CD4-positive, alpha-beta T cell treated with Interleukin-12 subunit alpha and Interleukin-12 subunit beta, for 1 hour (primary cell): ENCODE measurements at places on chromosomes 13 and 19.

GRCh38 chr19:21482863-21483276, 22.5 kb upstream of the ZNF429 start:
- DNase-seq: peak; percentile 80

GRCh38 chr13:97387485-97387839, 46.5 kb upstream of the RAP2A start:
- no peak for DNase-seq

DNA sequence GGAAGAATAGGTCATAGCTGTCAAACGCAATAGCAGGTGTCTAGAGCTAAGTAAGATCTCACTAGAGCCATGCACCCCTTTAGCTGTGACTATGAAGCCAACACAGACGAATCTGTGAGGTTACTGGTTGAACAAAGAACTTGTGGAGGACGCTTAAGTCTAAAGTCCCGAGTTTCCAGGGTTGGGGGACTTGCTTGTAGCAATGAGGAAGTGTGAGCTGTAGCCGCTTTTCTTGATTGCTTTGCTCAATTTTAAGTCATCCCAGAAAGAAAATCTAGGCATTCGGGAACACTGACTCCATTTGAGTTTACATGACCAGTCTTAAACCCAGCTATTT, 1.6 kb downstream of the GPC5 start:
- no peak for DNase-seq

DNA sequence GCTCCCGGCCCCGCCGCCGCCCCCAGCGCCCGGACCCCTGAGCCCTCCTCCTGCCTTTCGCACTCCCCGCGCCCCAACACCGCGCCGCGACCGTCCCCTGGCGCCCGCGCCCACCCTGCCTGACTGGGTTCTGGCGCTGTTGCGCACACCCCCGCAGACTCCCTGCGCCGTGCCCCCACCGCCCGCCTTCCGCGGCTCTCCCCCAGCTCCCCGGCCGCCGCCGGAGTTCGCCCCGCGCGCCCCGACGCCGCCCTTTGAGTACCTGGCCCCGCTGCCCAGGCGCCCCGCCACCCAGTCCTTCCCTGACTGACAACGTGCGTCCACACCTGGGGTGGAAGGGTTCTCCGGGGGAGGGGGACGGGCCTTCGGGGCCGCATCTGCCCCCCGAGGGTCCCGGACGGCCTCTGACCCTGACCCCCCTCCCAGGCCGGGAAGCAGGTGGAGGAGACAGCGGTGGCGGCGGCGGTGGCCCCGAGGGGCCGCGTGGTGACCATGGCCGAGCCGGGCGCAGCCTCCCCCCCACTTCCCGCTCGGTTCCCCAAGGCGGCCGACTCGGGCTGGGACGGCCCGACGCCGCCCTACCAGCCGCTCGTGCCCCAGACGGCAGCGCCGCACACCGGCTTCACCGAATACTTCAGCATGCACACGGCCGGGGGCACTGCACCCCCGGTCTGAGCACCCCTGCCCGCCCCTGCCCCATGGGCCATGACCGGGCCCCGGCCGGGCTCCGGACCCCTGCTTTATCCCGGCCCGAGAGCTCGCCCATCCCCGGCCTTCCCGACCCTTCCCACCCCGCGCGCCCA, 1.4 kb upstream of the MEGF8 start:
- peak; percentile 26 for DNase-seq

- no peak for DNase-seq
These were observed 28.9 kb upstream of the CACTIN start for GRCh38 chr19:3655402-3656072.
